Fibroblast of pulmonary artery (primary cell): ENCODE measurements at places on chromosomes 2 and 18.

GRCh38 chr2:128280901-128281321, 37.8 kb downstream of the HS6ST1 start:
- DNase-seq: no peak

DNA sequence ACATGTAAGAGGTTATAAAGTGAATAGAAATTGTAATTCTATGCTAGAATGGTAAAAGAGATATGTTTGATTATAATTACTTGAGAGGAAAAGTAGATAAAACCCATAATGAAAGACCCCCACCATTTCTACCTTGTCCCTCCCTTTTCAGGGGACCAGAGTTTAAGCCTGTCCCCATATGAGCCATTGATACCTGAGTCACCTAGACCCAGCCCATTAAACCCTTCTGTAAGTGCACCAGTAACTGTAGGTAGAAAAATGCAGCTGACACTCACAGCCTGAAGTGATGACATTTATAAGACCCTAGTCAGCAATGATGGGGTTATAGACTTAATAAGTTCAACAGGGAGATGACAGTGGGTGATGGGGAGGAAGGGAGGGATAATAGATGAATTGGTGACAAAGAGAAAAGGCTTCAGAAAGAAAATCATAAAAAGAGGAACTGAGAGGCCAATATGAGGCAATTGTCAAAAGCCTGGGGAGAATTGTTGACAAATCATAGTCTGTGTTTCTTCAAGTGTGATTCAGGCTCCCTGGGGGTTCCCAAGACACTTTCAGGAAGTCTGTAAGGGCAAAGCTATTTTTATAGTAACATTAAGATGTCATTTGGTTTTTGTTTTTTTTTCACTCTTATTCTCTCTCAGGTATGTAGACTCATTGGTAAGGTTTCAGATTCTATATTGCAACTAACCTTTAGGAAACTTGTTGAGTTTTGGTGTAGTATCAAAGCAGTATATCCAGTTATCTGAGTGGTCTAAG, 544.2 kb downstream of the SATB2 start:
- DNase-seq: no peak

DNA sequence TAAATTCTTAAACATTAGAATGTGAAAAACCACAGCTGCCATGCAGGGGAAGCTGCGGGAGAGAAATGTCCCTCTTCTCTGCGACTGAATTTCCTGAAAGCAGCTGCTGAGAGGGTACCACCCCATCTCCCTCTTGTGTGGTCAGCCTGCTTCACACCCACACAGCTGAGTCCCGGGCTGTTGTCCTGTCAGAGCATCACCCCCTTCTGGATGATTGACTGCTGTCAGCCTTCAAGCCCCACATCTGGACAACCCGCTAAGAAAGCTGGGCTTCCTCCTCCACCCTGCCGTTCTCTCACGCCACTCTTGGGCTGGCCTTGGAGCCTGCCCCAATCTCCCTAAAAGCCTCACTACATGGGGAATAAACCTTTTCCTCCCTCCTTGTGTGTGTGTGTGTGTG, 26.0 kb downstream of the SH3YL1 start:
- DNase-seq: no peak

DNA sequence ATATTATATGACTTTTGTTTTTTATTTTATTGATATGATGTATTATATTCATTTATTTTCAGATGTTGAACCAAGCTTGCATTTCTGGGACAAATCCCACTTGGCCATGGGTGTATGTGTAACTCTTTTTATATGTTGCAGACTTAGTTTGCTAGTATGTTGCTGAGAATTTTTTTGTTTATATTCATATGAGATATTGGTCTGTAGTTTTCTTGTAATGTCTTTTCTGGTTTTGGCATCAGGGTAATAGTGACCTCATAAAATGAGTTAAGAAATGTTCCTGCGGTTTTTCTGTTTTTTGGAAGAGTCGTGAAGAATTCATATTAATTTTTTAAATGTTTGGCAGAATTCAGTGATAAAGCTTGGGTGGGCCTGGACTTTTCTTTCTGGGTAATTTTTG, 88.7 kb downstream of the ASB1 start:
- no peak for DNase-seq

DNA sequence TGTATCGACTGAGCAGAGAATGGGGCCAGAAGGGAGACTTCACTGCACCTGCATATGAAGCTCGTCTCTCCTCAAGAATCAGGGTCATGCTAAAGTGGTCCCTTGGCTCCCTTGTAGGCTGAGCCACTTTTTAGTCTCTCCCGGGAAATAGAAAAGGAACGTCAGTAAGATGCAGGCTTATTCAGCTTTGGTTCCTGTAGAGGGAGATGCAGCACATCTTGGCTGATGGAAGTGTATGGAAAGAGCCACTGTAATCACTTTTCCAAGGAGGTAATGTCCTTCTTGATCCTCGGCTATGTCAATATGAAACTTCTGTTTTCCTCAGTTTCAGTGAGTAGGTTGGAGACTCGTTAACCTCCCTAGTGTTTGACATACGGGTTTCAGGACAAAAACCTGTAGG, 235.2 kb downstream of the GCA start:
- no peak for DNase-seq

DNA sequence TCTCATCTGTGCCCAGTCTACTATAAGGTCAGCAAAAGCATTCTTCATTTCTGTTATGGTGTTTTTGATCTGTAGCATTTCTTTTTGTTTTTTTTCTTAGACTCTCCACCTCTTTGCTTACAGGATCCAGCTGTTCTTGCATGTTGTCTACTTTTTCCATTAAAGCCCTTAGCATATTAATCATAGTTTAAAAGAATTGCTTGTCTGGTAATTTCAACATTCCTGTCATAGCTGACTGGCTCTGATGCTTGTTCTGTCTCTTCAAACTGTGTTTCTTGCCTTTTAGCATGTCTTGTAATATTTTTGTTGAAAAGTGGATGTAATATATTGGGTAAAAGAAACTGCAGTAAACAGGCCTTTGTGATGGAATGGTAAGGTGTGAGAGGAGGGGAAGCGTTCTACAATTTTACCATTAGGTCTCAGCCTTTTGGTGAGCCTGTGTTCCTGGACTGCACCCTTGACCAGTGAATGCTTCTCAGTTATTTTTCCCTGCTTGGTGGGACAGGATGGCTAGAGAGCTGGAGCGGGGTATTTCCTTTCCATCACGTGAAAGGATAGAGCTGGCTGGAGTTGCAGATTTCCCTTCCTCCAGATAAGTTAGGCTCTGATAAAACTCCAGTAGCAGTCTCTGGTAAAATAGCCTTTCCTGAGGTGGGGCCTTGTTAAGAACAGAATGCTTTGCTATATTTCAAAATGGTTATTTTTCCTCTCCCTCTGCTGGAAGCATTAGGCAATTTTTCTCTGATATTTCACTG, 65.4 kb downstream of the PLA2R1 start:
- peak; percentile 80 for DNase-seq

DNA sequence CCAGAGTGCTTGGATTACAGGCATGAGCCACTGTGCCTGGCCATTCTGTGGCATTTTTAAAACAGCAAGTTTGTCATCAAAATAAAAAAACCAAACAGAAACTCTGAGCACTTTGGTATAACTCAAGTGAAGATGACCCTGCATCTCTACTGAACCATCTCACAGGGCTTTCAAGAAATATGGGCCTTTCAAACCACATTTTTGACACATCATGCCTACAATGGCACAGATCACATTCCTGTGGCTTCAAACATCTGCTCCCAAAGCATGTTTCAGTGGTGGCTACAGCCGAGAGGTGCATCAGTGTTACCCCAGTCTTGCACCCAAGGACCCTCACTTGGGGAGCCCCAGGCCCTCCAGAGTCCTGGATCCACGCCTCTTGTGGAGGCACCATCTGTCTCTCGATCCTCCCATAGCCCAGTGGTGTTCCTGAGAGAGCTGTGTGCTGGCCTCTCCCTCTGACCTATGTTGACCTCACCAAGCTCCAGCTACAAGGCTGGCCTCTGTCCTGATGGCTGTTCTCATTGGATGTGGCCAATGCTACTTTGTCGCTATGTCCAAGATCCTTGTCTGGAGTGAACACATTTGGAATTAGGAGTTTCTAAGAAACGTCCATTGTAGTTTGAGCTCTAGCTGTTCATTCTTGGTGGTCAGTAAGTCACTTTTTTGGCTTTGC, 55.2 kb upstream of the RALBP1 start:
- DNase-seq: no peak

DNA sequence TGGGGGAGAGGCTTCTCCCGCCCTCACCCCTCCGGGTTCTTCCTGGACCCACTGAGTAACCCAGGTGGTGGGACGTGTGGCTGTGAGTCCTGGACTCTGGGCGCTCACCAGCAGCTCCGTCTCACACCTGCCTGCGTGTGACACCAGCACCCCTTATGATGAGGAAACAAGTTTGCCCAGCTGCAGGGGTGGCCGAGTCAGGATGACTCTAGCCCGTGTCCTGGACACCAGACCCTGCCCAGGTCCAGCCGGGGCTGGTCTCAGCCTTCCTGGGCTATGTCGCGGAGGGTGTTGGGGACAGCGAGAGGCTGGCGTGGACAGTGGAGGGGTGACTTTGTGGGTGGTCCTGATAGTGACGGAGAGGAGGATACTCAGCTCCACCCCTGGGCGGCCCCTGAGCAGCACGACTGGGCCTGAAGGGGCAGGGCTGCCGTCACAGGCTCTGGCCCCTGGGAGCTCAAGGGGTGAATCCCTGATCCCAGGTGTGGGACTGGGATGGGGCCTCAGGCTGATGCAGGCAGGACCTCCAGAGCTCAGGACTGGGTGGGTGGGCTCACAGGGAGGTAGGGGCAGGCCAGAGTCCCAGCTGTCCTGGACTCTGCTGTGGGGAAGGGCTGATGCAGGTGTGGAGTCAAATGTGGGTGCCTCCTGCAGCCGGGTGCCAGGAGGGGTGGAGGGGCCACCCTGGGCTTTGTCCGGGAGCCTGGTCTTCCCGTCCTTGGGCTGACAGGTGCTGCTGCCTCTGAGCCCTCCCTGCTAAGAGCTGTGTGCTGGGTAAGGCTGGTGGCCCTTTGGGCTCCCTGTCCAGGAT, 3.7 kb downstream of the GPR35 start:
- no peak for DNase-seq

DNA sequence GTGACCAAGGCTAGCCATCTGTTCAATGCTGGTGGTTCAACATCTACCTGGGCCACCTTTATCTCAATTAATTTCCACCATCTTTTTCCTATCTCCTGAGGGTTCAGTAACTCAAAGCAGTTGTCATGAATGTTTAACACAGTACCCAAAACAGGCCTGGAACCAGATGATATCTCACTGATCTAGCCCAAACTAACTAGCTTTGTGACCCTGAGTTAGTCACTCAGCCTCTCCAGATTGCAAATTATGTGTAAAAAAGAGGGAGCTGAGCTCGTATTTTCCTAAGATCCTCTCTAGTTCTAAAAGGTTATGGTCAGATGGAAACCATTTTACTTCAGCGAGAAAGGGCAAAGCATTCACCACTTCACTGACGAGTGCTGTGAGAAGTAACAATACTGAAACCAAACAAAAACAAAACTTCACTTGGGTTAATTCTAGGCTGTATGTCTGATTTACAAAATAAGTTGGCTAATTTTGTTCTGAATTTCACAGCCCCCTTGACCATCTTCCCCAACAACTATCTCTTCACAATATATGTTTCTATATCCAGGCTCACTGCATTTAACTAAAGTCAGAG, 14.8 kb downstream of the SPRED2 start:
- DNase-seq: no peak

- DNase-seq: no peak
Measured at GRCh38 chr2:144170179-144170578, 349.7 kb downstream of the ZEB2 start.

- no peak for DNase-seq
Measured at GRCh38 chr18:75346671-75347070, 80.8 kb downstream of the SMIM21 start.

GRCh38 chr2:119149611-119150010, 8.9 kb downstream of the C1QL2 start:
- DNase-seq: no peak

GRCh38 chr2:134482766-134483340, 229.0 kb downstream of the MGAT5 start:
- DNase-seq: no peak

DNA sequence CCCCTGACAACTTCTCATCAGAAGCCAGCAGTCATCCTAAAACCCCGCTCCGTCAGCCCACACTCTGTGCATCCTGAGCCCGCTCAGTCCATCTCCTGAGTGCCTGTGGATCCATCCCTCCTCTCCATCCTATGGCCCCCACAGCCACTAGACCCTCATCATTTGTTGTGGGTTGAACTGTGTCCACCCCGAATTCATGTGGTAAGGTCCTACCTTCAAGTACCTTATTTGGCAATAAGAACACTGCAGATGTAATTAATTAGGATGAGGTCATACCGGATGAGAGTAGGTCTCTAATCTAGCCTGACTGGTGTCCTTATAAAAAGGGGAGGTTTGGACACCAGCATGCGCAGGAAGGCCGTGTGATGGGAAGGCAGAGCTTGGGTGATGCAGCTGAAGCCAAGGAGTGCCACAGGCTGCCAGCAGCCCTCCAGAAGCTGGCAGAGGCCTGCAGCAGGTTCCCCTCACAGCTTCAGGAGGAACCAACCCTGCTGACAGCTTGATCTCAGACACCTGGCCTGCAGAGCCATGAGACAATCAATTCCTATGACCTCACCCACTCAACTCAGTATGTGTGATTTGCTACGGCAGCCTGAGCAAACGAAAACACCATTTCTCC, 192.4 kb downstream of the ZBTB7C start:
- peak; percentile 27 for DNase-seq

DNA sequence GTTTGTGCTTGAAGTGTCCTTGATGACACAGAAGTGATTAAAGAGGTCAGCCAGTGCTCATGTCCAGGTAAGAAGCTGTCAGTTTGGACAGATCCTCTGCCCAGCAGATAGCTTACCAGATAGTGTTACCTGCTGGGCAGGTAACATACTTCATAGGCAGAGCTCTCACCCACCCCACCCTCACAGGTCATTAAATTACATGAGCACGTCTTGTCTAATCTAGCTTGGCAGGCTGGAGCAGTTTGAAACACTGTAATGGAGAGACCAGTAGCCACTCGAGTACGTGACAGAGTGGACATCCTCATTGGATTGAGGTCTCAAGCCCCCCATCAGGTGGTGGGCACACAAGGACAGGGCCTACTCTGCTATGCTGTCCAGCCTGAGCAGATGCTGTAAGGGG, 27.1 kb downstream of the TTC32 start:
- DNase-seq: no peak

GRCh38 chr2:17634997-17635396, 94.5 kb downstream of the VSNL1 start:
- DNase-seq: no peak

GRCh38 chr2:219254590-219255201, 978 bp upstream of the TUBA4A start:
- no peak for DNase-seq
